ENCODE measurements at places on chromosomes 2 and 18.

DNA sequence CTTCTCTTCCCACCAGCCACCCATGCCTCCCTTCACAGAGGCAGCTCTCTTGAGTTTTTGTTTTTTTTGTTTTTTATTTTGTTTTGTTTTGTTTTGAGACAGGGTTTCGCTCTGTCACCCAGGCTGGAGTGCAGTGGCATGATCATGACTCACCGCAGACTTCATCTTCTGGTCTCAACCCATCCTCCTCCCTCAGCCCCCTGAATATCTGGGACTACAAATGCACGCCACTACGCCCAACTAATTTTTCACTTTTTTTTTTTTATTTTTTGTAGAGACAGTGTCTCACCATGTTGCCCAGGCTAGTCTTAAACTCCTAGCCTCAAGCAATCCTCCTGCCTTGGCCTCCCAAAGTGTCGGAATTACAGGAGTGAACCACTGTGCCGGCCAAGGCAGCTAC is 161.4 kb downstream of the TRABD2A start:
- DNase-seq = no peak

DNA sequence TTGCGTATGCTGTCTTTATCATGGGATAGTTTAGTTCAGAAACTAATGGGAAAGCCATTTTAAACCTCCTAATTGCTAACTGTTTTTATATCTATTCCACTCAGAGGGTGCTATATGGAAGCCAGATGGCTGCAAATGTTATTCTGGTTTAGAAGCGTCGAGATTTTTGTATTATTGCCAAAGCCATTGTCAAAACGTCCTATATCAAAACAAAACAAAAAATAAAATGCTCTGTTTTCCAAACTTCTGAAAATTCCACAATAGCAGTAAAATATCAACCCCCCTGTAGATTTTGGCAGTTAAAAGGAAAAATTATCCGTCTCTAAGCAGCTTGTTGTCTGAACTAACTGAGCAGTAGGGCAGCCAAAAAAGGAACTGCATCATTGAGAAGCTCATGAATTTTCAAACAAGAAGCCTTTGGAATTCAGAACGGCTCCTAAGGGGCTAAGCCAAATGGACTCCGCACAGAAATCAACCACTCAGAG is 195.4 kb upstream of the CWC22 start:
- DNase-seq = no peak

- DNase-seq = no peak
Observed at GRCh38 chr18:53093636-53094035, 753.6 kb downstream of the DCC start.

DNA sequence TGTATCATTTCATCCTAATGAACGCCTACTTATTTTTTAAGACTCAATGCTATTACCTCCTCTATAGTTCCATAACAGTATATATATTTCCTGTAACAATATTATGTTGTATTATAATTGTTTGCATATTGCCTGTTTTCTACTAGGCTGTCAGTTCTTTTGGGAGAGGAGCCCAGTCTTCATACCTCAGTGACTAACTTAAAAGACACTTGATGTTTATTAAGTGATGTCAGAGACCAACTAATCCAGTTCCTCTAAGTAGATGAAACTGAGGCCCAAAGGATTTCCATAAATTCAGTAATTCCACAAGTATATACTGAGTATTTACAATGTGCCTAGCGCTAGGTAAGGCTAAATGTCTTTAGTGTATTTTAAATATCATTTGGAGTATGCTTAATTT is 48.9 kb upstream of the AAK1 start:
- no peak for DNase-seq

DNA sequence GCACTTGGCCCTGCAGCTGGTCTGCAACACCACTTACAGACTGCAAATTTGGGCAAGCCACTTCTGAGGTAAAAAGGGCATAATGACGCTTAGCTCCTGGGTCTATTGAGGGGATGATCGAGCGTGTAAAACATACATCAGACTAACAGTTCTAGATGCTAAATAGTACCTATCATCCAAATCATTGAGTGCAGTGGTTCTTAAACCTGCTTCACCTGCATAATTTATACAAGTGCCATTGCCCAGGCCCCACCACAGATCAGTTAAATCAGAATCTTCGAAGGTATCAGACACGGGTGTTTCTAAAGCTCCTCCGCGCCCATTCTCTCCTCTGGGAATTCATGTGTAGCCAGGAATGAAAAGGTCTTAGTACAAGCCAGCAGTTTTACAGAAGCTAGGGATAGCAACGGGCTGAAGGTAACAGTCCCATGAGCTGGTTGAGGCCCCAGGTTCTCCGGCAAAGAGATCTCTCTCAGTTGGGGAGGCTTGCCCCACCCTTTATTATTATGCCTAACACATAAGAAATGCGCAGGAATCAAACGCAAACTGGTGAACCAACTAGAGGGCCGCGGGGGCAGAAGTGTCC is 737 bp upstream of the RNF181 start:
- DNase-seq = no peak

DNA sequence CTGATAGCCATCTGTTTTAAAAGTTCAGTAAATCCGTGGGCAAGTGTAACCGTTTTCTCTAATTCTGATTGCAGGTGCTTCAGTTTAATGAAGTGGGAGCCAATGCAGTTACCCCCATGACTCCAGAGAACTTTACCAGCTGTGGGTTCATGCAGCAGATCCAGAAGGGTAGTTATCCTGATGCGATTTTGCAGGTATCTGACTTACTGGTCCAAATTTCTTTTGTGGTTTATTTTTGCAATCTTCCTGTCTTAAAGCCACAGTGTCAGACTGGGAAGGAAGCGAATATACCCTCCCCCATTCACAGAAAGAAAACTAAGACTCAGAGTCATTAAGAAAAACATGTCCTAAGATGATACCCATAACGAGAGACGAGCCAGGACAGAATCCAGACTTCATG is 7.7 kb downstream of the SERPINB2 start:
- DNase-seq = no peak

- DNase-seq = no peak
Observed at GRCh38 chr2:69411120-69411519, 24.1 kb upstream of the GFPT1 start.

Data from NCI-H1436 treated with DMSO at 0.1 percent for 48 hours (cell line).